ENCODE measurements at places on chromosomes 11 and 22.

GRCh38 chr22:49768077-49768910 is 59.4 kb downstream of the BRD1 start:
- DNase-seq: no peak

GRCh38 chr22:26453812-26454500 is 24.9 kb downstream of the ASPHD2 start:
- DNase-seq: no peak

GRCh38 chr11:130689222-130689908 is 226.9 kb downstream of the SNX19 start:
- no peak for DNase-seq

DNA sequence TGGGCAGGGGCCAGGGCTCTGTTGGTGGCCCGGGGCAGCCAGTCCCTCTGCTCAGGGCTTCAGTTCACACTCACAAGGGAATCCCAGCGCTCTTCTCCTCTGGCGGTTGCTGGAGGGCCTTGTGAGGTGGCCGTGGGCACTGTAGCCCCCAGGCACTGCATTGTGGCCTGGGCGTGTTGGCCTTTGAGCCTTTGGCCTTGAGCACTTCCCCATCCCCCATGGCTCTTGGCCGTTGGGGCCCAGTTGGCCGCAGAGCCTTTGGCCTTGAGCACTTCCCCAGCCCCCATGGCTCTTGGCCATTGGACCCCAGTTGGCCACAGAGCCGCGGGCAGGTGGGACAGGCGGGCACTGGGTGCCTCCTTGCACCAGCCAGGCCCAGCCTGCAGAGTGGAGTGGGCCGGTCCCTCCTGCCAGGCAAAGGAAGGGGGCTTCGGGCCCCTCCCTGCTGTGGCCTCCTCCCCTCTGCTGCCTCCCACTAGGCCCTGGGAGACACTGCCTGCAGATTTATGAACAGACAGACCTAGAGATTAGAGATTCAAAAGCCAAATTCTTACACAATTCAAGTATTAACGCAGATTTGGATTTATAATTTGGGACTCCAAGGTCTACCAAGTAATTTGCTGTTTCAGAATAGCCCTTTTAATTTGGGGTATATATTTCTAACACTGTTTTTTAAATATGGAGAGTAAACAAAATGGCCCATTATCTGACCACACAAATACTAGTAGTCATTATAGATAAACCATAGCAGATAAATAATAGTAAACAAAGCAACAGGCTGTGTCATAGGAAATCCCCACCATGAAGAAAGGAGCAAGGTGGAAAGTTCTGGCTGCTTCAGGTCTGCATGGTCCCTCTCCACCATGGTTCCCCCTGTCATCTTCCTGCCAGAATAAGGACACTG is 18.2 kb upstream of the TXNRD2 start:
- DNase-seq: no peak

GRCh38 chr11:116446048-116446941 is 326.5 kb downstream of the BUD13 start:
- no peak for DNase-seq

- DNase-seq: no peak
Observed at GRCh38 chr11:75279273-75279672, 38.7 kb downstream of the TPBGL start.

GRCh38 chr11:44877571-44878497 is 72.8 kb downstream of the TP53I11 start:
- no peak for DNase-seq

DNA sequence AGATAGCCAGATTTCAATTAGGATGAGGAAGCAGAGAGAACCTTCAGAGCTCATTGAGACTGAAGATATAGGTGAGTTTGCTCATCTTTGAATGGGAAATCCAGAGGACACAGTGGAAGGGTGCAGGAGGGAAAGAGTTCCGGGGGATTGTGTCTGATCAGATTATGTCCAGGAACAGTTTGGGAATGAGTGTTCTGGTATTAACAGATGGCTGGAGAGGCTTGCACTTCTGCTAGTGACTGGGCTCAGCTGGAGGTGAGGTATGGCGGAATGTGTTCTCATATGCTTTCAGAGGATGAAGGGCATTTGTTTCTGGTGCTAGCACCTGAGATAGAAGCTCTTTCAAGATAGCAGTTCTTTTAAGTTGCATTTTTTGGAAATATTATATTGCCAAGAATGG is 27.6 kb downstream of the ALKBH3 start:
- no peak for DNase-seq

DNA sequence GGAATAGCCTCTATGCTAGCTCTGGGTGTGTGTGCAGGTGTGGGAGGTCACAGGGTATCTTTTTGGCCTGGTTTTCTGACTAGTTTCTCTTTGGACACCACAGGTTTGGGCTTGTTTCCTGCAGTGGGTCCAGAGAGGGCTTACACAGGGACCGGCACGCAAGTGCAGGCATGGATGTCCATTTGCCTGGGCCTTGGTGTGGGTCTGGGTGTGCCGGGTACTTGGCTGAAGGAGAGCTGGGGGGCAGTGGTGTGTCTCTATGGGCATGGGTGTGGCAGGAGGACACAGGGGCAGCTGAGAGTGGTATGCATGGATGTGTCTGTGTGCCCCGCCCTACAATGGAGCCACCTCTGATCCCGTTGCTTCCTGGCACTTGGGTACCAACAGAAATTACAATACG is 7.5 kb upstream of the KCNJ11 start:
- DNase-seq: no peak

DNA sequence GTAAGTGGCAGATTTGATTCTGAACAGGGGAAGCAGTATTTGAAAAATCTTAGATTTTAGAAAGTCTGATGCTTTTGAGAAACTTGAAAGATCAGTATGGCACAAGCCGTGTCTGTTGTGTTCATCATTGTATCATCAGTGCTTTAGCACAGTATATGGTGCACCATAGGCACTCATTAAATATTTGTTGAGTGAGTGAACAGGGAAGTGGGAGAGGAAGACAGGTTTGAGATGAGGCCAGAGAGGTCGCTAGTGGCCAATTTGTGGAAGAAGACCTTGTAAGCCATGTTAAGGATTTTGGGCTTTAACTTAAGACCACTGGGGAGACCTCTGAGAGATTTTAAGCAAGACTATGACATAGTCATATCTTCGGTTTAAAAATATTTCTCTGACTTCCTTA is 12.9 kb downstream of the CHEK1 start:
- no peak for DNase-seq

- DNase-seq: no peak
Observed at GRCh38 chr22:30694640-30695350, at the start of gene OSBP2. OSBP2 (plus strand) TSS chr22:30694874; CDS start chr22:30694910, 36 bp downstream.

DNA sequence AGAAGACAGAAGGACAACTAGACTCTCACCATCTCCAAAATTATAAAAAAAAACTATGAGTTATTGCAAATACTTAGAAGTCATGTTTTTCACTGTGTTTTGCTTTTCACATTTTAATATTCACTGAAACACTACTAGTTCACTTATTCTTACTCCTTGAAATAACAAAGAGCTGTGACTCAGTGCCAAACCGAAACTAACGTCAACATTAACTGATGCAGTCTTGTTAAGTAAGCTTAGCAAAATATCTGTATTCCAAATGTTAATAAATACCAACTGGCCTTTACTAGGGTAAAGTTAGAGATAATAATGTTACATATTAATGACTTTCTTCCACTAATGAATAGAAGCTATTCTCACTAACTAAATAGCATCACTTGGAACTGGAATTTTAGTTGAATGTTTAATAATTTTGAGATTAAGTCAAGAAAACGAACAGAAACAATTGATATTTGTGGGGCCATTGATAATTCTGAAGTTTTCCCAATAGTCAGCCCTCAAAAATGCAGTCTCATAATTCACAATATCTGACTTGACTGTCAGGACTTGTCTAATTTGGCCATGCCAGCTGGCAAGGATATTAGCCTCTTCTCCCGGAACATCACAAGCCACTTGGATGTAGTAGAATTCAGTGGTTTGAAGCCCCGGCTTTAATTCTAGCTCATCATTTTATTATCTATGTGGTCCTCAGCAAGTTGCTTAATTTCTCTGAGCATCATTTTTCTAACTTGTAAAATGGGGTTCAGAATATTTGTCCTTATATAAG is 230.1 kb upstream of the DDI1 start:
- no peak for DNase-seq

GRCh38 chr11:44798607-44798972 is 71.8 kb downstream of the TSPAN18 start:
- DNase-seq: no peak

DNA sequence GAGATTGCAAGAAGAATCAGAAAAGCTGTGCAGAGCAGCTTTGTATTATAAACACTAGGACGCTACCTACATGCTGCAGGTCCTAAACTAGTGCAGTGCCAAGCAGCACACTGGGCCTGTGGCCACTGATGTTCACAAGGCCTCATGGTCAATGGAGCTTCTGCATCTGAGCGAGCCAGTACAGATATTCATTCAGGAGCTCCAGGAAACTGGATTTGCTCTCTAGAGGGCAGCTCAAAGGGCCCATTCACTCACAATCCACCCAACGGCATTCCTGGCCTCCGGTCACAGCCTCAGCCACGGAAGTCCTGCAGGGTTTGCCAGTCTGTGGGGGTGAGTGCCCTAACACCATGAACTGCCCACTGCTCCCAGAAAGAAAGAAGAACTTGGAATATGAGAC is 5.8 kb upstream of the TBC1D10A start:
- DNase-seq: no peak

- no peak for DNase-seq
Observed at GRCh38 chr22:44581096-44581435, 83.0 kb upstream of the RTL6 start.

DNA sequence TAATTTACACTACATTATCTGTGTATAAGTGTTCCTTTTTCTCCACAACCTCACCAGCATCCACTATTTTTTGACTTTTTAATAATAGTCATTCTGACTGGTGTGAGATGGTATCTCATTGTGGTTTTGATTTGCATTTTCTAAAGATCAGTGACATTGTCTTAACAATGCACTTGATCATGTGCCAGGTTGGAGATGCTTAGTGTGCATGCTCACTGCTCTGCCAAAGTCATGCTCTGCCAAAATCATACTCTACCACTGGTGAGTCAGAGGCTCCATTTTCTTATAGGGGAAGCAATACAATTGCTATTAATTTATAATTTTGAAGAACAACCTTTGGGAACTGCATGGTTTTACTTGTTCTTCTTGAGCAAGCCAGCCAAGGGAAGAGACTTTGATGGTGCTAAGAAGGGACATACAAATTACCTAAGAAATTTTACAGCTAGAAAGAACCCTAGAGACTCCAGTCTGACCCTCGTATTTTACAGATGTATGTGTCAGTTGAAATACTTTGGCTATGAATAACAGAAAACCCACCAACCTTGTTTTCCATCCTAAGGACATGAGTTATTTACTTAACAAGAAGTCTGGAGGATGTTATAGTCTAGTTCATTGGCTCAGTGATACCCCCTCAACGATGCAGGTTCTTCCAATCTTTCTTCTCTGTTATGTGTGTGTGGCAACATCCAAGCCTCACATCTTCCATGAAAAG is 368.9 kb downstream of the DDX10 start:
- no peak for DNase-seq

GRCh38 chr22:35837101-35837727 is 119.5 kb downstream of the APOL5 start:
- no peak for DNase-seq

GRCh38 chr11:49302360-49302759 is 94.0 kb upstream of the FOLH1 start:
- DNase-seq: no peak

- DNase-seq: no peak
Observed at GRCh38 chr22:18154821-18155390, 4.9 kb downstream of the USP18 start.

- no peak for DNase-seq
Observed at GRCh38 chr22:44352378-44353035, 39.8 kb upstream of the SHISAL1 start.

DNA sequence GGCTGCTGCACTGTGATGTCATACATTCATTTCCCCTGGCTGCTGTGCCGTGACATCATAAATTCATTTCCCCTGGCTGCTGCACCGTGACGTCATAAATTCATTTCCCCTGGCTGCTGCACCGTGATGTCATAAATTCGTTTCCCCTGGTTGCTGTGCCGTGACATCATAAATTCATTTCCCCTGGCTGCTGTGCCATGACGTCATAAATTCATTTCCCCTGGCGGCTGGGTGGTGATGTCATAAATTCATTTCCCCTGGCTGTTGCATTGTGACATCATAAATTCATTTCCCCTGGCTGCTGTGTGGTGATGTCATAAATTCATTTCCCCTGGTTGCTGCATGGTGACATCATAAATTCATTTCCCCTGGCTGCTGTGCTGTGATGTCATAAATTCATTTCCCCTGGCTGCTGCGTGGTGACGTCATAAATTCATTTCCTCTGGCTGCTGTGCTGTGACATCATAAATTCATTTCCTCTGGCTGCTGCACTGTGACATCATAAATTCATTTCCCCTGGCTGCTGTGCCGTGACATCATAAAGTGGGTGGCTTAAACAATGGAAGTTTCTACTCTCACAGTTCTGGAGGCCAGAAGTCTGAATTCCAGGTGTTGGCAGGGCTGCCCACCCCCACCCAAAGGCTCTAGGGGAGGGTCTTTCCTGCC is 301.1 kb downstream of the SHANK2 start:
- no peak for DNase-seq

DNA sequence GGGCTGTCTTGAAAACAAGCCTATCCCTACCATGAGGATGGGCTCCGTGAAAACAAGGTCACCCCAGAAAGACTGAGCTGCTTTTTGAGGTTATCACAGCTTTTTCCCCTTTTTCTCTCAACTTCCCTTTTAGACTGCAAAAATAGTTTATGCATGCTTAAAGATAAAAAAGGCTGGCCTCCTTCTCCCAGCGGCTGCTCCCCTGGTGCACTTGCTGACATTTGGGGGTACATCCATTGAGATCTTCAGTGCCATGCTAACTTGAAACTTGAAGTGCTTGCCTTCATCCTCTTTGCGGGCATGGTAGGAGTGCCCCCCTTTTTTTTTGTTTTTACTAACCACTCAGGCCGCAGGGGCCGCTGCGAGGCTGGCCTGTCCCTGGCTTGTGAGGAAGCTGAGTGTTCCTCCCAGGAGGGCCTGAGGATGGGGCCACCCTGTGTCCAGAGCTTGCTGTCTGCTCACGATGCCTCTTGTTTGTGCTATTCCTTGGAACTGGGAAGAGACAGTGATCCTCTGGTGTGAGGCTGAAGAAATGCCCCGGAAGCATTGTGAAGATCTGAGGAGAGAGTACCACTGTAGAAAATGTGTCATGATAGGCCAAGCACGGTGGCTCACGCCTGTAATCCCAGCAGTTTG is 2.2 kb downstream of the TANGO2 start:
- no peak for DNase-seq

- DNase-seq: no peak
Observed at GRCh38 chr11:35236667-35237003, 97.7 kb downstream of the CD44 start.

- DNase-seq: no peak
Observed at GRCh38 chr11:12239804-12240371, 129.5 kb downstream of the MICAL2 start.

DNA sequence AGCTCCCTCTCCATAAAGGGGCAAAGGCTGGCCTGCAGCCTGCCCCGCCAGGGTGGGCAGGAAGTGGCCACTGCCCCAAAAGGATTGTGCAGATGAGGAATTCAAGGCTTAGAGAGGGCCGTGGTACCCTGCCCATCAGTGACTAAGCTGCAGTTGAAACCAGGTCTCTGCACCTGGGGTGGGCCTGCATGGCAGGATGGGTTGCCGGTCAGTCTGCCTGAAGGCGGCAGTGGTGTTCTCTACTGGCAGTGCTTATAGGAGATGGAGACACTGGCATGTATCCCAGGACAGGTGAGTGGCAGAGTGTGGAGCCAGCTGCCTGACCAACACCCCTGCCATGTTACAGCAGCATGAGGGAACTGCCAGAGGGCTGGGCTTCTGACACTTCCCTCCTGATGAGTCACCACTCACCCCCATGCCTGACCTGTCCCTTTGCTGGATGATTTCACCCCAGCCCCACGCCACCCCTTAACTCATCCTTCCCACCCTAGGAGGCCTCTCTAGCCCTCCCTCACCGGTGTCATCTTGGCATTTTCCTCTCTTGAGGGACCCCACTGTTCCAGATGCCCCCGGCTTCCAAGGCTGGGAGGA is 70.2 kb upstream of the LMO1 start:
- DNase-seq: no peak

All from stimulated activated CD8-positive, alpha-beta memory T cell treated with anti-CD3 and anti-CD28 coated beads, Interleukin-4, amount 100 ng/mL, for 4 hours (primary cell).